ENCODE measurements at places on chromosomes 3 and 15.

DNA sequence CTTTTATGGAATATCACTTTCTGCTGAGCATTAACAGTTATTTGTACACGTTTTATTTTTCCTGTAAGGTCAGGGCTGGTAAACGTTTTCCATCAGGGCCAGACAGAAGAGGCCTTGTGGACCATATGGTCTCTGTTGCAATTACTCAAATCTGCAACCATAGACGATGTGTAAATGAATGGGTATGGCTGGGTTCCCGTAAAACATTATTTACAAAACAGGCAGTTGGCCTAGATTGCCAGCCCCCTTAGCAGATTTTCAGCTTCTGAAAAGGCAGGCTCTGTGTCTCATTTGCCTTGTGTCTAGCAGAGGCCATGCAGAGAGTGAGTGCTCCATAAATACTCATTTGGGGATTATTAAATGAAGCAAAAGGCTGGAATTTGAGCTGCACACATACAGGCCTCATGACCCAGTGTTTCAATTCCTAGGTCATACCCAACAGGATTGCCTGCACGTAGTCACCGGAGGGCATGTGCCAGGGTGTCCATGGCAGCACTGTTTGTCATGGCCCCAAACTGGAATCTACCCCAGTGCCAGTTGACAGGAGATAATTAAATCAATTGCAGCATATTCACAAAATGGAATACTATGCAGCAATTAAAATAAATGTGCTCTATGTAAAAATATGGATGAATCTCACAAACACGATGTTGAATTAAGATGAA lies 51.3 kb downstream of the GPD1L start:
- no peak for DNase-seq

DNA sequence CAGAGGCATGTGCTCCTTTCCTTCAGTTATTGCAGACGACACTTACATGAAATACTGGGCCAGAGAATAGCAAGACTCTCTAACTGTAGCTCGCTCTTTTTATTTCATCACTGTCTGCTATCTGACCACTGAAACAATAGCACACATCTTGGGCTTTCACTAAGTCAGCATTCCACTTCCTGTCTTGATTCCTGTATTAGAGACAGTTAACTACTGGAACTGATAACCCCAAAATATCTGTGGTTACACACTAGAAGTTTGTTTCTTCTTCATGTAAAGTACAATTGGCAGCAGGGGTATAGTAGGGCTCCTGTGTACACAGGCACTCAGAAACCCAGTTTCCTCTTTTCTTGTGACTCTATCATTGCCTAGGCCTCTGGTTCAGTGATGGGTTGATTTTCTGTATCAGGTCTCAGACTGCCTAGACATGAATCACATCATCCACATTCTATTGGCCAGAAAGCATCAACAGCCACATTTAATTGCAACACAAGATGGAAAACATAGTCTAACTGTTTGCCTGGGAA lies 230.2 kb upstream of the CD96 start:
- no peak for DNase-seq

- DNase-seq: no peak
Observed at GRCh38 chr3:35678643-35679161, 39.4 kb downstream of the ARPP21 start.

GRCh38 chr3:123314359-123315270 lies 112.9 kb downstream of the SEC22A start:
- DNase-seq: no peak

- no peak for DNase-seq
Observed at GRCh38 chr3:52280050-52280461, 1.6 kb upstream of the WDR82 start.

- no peak for DNase-seq
Observed at GRCh38 chr3:123568034-123568433, 16.8 kb downstream of the HACD2 start.

Measured in stimulated activated CD4-positive, alpha-beta T cell treated with anti-CD3 and anti-CD28 coated beads, Interleukin-1b, Interleukin-23, amount 100 ng/mL, for 1 hour (primary cell).